ENCODE measurements at places on chromosomes 2 and 18. TPM values are rescaled to one million over a fixed set of nuclear protein-coding genes. Genes with fewer than 3 reads are reported as not detected.

Gene COLEC12
- 4.7 TPM for total RNA-seq

DNA sequence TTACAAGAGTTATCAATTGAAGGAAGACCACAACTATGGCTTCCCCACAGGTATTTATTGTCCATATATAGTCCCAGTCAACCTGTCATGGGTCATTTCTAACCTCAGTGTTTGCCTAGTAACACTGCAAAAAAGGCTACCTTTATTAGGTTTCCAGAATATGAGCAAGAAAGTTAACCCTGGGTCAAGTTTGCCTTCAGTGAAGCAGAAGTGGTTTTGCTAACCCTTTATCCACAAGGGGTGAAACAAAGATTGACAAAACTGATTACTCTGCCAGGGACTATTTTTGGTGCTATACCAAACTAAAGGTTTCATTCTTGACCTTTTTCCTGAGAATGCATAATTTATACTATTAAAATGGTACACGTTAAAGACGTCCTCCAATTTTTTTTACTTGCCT, 28.8 kb downstream of the SP100 start:
- no peak for DNase-seq

DNA sequence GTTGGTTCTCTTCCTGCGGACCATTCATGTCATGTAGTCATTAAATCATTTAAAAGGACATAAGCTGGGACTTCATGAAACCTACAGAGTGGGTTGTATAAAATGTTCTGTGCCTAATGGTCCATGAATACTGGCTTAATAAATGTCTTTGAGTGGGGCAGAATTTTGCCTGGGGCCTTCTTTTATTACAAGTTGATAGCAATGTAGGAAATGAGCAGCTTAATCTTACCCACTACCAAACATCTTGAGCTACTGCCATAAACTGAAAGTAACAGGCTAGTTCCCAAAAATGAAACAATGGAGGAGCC, 130.9 kb downstream of the TMEM17 start:
- no peak for DNase-seq

DNA sequence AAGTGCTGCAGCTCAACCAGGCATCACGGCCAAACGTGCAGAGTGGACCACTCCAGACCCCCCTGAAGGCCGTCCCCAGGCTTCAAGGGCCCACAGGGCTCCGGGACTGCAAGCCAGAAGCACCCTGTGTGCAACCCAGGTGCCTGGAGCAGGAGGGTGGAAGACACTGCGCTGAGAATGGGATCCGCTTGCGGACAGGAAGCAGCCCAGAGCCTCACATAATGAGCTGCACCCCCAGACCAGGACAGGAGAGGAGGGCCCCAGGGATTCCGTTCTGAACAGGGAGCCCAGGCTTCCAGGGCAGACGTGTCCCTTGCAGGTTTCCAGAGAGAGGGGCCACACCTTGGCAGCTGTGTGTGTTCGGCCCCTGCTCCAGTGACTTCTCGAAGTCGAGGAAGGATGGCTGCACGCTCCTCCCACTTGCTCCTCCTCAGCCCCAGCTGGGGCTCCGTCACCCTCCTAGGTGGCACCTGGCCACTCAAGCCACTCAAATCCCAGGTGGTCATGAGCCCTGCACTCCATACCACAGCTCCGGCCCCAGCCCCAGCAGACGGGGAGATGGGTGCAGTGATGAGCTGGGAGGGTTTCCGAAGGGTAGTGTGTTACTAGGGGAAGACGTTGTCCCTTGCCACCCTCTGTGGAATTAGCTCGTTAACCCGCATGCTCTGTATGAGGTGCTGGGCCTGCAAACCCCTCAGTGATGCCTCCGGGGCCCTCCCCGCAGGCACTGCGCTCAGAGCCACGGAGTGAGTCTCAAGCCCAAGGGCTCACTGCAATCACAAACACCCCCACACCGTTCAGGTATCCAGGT, 79.2 kb downstream of the NDUFA10 start:
- DNase-seq: no peak

DNA sequence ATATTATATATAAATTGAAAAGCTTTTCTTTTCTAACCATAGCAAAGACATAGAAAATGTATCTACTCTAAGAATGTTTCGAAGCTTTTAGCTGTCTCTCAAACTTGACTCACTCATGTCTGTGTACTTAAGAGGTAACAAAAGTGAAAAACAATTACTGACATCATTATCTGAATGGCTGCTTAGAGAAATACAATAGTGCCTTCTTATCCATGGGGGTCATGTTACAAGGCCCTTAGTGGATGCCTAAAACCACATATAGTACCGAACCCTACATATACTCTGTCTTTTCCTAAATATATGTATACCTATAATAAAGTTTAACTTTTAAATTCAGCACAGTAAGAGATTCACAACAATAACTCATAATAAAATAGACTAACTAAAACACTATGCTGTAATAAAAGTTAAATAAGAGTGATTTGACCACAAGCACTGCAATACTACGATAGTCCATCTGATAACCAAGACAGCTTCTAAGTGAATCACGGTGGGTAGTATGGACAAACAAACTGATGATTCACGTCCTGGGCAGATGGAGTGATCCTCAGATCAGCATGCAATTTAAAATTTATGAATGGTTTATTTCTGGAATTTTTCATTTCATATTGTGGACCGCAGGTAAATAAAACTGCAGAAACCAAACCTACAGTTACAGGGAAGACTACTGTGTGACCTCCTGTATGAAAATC, 246.2 kb downstream of the XIRP2 start:
- DNase-seq: no peak
